NCI-H2227 treated with DMSO at 0.1 percent for 48 hours (cell line): ENCODE measurements at places on chromosomes 6 and 20.

DNA sequence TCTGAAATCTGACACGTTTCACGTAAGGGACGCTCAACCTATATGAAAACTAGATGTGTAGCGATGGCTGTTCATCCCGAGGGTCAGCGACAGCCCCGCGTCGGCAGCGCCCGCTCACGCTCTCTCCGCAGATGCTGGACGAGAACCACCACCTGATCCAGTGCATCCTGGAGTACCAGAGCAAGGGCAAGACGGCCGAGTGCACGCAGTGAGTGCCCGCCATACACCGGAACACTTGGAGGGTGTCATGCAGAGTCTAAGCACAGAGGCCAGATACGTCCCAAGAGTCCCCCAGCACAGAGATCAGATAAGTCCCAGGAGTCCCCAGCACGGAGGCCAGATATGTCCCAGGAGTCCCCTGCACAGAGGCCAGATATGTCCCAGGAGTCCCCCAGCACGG lies 15.0 kb downstream of the SS18L1 start:
- no peak for DNase-seq

DNA sequence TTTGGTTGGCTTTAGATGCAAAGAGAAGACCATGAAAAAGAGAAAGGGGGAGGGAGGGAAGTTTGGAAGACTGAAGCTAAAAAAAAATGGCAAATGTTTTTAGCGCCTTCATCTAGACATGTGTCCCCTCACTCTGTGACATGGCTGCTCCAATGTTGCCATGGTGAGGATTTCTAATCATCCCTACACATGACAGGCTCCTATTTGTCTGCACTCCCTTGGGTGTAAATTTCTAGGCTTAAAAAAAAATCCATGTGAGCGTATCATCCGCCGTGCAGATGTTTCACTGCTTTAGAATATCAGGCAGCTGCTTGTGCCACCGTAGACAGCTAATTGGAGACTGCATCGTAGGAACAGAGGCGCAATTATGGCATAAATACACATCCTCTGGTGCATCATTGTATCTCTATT lies 761.1 kb upstream of the MMS22L start:
- no peak for DNase-seq

DNA sequence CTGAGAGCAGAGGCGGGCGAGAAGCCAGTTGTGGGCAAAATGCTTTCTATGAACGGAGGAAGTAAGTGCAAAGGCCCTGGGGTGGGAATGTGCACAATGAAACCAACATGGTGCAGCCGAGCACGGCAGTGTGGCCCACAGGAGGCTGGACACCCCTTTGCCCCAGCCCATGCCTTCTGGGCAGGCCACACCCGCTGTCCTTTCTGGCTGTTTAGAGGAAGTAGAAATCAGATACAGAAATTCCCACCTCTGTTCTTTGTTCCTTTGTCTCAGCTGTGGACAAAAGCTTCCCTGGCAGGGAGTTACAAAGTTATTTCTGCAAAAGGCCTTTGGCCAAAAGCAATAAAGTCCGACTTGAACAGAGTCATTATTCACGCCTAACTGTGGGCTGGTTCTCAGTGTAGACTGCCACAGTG lies 11.9 kb downstream of the SULF2 start:
- DNase-seq: no peak

- DNase-seq: no peak
Observed at GRCh38 chr6:7737106-7737505, 11.2 kb downstream of the BMP6 start.
